RKO (cell line): ENCODE measurements at places on chromosomes 13 and 19.

DNA sequence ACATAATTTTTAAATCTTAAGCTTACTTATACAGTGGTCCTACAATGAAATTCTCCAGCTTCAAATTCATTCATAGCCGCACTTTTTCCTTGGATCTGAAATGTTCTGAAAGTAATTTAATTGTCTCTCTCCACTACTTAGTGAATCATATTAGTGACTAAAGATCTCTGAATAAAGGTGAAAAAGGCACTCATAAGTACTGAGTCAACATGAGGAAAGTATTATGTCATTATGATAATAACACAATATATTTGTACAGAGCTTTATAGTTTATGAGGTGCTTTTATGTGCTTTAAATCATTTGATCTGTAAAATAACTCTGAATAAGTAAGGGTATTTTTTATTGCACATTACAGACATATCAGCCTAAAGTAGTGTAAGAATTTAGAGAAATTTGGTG lies 628.2 kb upstream of the SLITRK5 start:
- peak; percentile 19 for DNase-seq

DNA sequence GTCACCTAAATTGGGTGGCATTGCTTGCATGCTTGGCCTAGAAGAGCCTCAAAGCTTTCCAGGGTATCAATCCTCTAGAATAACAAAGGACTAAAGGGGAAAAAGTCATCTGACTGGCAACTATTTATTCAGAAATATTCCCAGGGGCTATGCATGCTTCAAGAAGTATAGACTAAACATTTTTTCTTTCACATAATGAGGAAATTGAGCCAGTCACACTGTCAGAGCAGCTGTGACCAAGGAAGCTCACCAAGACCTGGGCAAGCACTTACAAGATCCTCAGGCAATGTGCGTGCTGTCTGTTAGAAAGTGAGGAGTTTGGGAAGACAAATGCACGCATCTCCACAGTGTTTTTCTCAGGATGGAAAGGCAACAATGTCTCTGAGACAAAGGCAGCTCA lies 747.2 kb downstream of the DIAPH3 start:
- no peak for DNase-seq

- DNase-seq: no peak
These were observed 1.7 kb upstream of the EML2 start for GRCh38 chr19:45640849-45641273.

GRCh38 chr13:23817830-23818229 lies 71.4 kb downstream of the MIPEP start:
- DNase-seq: no peak
